NCI-H1694 (cell line): ENCODE measurements at places on chromosomes 5 and 9.

DNA sequence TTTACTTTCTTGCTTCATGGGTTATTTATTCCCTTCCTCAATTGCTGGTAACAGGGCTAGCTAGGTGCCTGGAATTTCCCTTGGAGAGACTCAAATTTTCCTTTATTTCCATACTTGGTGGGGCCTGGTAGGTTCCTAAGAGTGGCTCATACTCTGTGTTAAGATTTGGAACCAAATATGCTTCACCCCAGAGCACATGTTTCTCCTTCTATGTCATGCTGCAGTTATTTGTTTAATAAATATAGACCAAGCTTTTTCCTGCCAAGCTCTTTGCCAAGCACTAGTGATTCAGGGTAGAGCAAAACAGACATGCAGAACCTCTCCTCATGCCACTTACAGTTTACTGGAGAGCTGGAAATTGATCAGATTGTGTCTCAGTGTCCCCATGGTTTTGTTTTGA lies 290.3 kb upstream of the SGCD start:
- DNase-seq: no peak

- DNase-seq: peak; percentile 16
Measured at GRCh38 chr5:141223112-141223783, at the start of gene PCDHB14. TSS of gene PCDHB14 (plus strand) at chr5:141223343. CDS start at chr5:141223506, 163 bp downstream.

GRCh38 chr5:38776149-38776896 lies 69.5 kb upstream of the OSMR start:
- DNase-seq: no peak

DNA sequence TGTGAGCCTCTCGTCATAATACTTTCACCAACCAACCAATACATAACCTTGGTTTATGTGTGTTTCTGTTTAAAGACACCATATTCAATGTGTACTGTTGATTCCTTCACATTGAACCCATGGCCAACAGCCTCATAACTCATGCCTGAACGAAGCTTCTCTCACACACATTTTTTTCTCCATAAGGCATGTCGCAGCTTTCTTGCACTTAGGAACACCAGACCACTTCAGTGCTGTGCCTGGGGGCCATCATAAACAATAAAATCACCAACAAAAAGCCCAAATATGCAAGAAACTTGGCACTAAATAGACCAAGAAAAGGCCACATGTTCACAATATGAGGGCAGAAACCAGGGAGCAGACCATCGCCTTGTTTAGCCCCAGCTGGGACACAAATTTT lies 192.2 kb downstream of the ROR2 start:
- DNase-seq: no peak

DNA sequence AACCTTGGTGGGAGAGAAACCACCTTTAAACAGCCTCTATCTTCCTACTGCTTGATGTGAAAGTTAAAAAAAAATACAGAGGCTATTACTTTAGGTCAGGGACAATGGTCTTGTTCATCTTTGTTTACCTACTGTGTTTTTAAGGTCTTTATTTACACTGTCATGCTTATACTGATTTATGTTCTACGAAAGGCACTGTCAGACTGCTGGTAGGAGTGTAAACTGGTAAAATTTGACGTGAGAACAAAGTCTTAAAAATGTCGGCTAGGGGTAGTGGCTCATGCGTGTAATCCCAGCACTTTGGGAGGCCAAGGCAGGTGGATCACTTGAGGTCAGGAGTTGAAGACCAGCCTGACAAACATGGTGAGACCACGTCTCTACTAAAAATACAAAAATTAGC lies 42.1 kb upstream of the ELOVL7 start:
- no peak for DNase-seq

GRCh38 chr5:65440456-65440855 lies 41.3 kb downstream of the ADAMTS6 start:
- DNase-seq: no peak

- no peak for DNase-seq
Measured at GRCh38 chr5:56607551-56607950, 207.8 kb upstream of the MAP3K1 start.
